ENCODE measurements at places on chromosomes 7 and 10.

GRCh38 chr10:27646194-27646593 lies 99.4 kb downstream of the MKX start:
- no peak for DNase-seq

DNA sequence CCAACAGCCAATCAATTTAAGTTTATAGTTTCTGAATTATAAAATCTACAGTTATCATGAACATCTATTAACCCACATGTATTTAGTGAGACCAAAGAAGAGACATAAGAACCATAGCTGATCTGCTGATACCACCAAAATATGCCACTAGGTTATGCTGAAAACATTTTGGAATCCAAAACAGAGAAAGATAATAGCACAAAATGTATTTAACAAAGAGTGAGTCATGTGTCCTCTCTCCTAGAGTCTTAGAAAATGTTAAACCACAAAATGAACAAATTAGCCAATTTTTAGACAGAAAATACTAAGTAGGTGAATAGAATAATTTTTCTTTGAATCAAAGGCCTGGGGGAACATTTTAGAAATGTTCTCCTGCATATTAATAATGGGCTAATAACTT lies 527.5 kb downstream of the GPAM start:
- no peak for DNase-seq

DNA sequence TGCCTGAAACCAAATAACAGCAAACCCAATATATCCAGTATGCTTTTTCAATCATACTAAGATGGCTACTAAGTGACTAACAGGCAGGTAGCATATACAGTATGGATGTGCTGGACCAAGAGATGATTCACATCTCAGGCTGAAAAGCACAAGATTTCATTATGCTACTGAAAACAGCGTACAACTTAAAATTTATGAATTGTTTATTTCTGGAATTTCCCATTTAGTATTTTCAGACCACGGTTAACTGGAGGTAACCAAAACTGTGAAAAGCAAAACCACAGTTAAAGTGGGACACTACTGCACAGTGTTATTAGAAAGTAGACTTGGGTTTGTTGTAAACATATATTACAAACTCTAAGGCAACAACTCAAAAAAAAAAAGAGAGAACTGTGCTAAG lies 91.5 kb downstream of the KMT2C start:
- DNase-seq = no peak

GRCh38 chr10:11395581-11396310 lies 215.7 kb downstream of the USP6NL start:
- no peak for DNase-seq

GRCh38 chr7:19798986-19799385 lies 25.6 kb upstream of the TMEM196 start:
- DNase-seq = no peak
